Cortex of kidney (tissue), 1 donor: ENCODE measurements at places on chromosomes 7 and 10.

- DNase-seq: no peak
Observed at GRCh38 chr7:108623220-108623619, 53.5 kb downstream of the DNAJB9 start.

DNA sequence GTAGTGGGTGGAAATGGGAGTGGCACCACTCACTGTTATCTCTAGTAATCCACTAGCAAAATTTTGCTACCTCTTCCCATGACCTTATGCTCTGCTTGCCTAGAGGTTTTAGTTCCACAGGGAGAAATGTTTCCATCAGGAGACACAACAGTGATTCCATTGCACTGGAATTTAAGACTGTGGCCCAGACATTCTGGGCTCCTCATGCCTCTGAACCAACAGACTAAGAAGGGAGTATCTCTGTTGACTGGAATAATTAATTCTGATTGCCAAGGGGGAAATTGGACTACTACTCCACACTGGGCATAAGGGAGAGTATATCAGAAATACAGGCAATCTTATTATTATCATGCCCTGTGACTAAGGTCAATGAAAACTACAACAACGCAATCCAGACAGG, 16.2 kb upstream of the BRAF start:
- DNase-seq: no peak

DNA sequence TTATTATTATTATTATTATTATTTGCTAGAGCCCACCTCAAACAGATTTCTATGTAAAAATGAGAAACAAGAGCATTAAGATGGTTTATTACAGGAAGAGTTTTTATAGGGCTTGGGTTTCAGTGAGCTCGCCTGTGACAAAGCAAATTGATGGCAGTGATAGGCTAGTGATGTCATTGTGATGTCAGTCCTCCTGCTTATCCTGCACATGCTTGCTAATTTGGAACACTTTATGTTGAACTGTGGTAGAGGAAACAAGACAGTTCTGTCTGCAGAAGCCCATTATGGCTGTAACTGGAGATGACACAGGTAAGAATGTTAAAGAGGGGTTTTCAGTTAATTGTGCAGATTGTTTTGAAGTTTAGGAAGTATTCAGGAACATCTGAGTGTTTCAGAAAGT, 68.3 kb downstream of the CREM start:
- no peak for DNase-seq

DNA sequence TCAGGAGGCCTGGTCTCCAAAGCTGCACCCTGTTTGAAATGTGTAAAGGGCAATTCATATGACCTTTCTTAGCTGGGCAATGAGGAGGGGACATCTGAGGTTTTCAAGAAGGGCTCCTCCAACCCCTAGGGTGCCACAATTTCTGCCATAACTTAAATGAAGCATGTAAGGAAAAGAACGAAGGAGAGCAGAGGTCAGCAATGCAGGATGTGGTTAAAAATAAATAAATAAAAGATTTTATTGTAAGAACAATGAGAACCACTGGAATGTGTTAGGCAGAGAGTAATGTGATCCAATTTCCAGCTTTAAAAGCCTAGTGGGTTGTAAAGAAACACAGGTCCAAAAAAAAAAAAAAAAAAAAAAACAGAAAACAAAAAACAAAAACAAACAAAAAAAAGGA, 673.1 kb downstream of the TNS3 start:
- DNase-seq: no peak

DNA sequence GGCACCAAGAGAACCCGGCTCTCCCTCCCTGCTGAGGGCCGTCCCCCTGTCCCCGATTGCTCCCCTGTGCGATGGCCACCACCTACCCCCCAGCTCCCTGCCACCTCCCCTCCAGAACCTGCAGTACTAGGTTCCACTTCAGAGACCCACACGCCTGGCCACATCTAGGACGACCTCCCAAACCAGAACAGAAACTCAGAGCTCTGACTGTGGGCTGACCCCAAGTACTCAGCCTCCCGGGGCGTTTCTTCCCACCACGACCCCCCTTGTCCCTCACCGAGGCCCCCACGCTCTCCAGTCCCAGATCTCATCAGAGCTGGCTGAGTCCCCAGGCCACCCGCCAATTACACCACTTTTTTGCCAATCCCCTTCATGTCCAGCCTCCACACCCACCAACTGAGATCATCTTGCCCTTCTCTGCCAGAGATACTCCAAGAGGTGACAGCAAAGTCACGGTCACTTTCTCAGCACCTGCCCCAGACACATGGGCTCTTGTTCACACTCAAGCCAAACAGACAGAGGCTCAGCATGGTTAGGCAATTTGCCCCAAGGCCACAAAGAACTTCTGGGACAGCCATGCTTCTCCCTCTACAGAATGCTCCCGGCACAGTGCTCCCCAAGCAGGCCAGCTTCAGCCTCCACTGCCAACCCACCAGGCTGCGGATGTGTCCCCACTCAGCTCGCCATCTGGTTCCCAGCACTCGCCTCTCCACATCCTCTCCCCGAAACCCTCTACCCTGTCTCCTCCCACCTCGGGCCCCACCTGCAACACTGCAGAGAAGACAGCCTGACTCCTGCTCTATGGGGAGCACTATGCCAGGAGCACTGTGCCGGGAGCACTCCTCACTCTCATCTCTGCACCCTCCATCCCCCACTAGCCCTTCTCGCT, 4.7 kb downstream of the TMEM120A start:
- DNase-seq: no peak
